ENCODE measurements at places on chromosomes 16 and 17. TPM values are rescaled to one million over a fixed set of nuclear protein-coding genes. Genes with fewer than 3 reads are reported as not detected.

Gene STAT5B
- 31.9 TPM for total RNA-seq

Gene RAMP2
- total RNA-seq = 0.37 TPM

Gene PIRT
- total RNA-seq = not detected

Gene PARN
- total RNA-seq = 34.9 TPM

Gene HP
- 0.11 TPM for total RNA-seq

Gene NKD1
- under 0.01 TPM for total RNA-seq

Gene MPP2
- 2.1 TPM for total RNA-seq

Gene CCT6B
- 1.2 TPM for total RNA-seq

Gene MYCBPAP
- total RNA-seq = 2.0 TPM

Gene MPV17L
- total RNA-seq = 0.12 TPM

Gene CACNG3
- not detected for total RNA-seq

Gene RMI2
- 19.4 TPM for total RNA-seq

Gene ZFP3
- 1.7 TPM for total RNA-seq

Gene CLEC18B
- total RNA-seq = 0.33 TPM

Gene PSMD3
- total RNA-seq = 174 TPM

Gene PRSS36
- 0.33 TPM for total RNA-seq

Gene GFER
- 23.0 TPM for total RNA-seq

Gene SLC12A3
- not detected for total RNA-seq

Gene FBXW10B
- 0.62 TPM for total RNA-seq

Gene VKORC1
- total RNA-seq = 142 TPM

Gene DHRS7C
- total RNA-seq = not detected

Gene OR1G1
- not detected for total RNA-seq

Gene CFAP97D1
- under 0.01 TPM for total RNA-seq

All from uterine smooth muscle cell (primary cell).